Activated CD8-positive, alpha-beta memory T cell treated with anti-CD3 and anti-CD28 coated beads for 24 hours (primary cell): ENCODE measurements at places on chromosomes 13 and 19.
A peak's percentile ranks its signal among the peaks of the same experiment; 100 is the strongest.

DNA sequence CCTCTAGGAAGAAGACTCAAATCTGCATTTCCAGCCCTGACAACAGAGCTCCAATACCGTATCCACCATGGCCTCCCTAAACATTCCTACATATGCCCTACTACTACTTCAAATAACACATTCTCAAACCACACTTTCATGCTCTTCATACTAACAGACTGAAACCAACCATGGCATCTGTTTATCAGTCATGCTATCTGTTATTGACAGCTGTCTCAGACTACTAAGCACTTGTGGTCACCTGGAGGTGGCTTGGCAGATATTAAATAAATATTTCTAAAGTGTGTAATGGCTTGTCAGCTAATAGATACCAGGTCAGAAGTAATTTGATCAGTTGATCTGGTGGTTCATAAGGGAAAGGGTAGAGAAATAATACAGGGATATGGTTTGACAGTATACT lies 489.1 kb downstream of the DIAPH3 start:
- no peak for DNase-seq

DNA sequence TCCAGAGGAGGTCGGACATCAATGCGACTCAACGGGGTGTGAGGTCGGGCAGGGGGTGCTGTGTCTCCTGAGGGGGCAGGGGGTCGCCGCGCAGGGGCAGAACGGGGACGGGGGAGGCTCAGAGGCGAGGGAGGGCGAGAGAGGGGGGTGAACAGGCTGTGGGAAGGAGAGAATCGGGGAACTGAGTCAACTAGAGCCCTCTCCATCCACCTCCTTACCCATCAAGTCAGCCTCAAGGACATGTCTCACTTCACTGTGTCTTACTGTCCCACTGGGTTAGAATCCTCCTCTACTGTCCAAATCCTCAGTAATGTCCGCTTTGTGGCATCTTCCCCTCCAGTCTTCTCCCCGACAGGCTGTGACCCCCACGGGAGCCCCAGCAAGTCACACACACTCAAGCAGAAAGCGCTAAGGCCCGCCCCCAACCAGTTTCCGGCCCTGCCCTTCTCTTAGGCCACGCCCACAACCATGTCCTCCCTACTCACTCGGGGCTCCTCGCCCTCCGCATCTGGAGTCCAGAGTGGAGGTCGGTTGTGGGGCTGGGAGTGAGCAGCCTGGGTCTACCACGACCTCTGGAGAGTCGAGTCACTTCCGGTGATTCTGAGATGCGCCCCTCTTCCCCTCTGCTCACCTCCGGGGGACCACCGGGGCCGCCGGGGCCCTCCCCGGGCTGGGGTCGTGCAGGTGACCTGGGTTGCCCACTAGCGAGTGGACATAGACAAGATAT lies 9.3 kb downstream of the PLEKHA4 start:
- DNase-seq, result peak; percentile 91

- no peak for DNase-seq
Measured at GRCh38 chr13:33937373-33938098, 119.6 kb downstream of the RFC3 start.

DNA sequence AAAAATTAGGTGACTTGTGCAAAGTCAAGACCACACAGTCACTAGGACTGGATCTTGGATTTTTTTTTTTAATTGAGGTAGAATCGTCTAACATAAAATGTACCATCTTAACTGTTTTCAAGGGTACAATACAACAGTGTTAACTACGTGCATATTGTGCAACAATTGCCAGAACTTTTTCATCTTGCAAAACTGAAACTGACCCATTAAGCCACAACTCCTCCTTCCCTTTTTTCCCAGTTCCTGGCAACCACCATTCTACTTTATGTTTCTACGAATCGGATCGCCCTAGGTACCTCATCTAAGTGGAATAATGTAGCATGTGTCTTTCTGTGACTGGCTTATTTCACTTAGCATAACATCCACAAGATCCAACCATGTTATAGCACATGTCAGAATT lies 37.5 kb upstream of the POMP start:
- no peak for DNase-seq

- DNase-seq, result no peak
Measured at GRCh38 chr13:21542563-21542962, 61.4 kb downstream of the MICU2 start.
